ENCODE measurements at places on chromosomes 5 and 9.
A peak's percentile ranks its signal among the peaks of the same experiment; 100 is the strongest.

- DNase-seq = peak; percentile 0
These were observed 202.6 kb downstream of the ZSWIM6 start for GRCh38 chr5:61534481-61535267.

GRCh38 chr9:127495884-127496555, 44.7 kb downstream of the LRSAM1 start:
- no peak for DNase-seq

DNA sequence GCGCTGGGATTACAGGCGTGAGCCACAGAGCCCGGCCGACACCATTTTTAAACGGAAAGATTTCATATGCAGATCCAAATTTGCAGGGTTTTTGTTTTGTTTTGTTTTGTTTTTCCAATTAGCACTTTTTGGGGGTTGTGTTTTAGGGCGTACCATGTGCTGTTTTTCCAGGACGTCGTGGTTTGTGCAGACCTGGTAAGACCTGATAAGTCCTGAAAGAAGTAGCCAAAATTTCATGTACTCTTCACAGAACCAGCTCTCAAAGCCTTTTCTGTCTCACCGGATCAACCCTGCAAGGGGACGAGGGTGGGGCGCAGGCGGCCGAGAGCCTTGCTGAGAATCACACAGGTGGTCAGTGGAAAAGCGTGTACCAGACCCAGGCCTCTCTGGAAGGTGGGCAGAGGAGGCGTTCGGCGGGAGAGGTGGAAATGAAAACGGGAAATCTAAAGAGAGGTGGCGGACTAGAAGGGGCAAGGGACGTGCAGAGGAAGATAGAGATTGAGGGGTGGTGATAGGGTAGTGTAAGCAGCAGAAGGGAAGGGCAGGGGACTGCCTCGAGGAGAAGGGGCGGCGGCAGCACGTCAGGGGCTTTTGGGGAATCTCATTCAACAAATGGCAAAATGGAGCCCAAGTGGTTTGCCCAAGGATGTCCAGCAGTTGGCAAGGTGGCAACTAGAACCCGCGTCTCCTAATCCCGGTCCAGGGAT, 1.1 kb upstream of the FAF2 start:
- peak; percentile 19 for DNase-seq

DNA sequence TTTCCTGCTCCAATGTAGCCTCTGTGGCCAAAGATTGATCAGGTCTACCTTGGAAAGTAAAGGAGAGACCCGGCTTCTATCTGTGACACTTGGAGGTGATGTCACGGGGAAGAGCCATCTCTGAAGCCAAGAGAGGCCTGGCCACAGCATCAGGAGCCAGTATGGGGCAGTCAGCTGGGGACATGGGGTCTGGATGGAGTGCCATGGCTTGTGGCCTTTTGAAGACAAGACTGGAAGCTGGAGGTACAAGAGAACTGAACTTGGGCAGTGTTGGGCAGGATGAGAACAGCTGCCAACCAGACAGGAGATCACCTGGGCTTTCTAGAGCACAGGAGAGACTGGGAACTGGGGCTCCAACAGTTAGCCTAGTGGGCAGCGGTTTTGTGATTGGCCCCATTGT, 190.7 kb downstream of the TENT4A start:
- no peak for DNase-seq

DNA sequence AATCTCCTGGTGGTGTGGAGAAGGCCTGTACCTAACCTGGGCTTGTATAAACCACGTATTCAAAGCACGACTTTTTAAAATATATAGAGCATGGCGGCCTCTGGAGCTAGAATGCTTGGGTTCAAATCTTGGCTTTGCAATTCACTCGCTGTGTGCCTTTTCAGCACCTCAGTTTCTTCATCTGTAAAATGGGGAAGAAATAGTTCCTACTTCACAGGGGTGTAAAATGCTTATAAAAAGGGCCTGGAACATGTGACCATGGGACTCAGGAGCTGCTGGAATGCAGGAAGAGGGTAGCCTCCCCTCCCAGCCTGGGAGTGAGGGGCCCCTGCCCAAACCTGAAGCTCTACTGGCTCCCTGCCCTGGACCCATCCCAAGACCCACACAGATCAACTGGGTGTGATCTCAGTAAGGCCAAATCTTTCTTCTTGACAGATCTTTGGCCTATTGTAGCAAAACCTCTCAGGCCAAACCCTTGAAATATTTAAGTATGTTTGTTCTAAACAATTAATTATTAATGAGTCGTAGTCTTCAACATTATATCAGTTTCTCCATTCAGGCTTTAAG, 269.0 kb downstream of the ZSWIM6 start:
- DNase-seq = no peak

- DNase-seq = no peak
These were observed 74.0 kb upstream of the SMIM23 start for GRCh38 chr5:171711571-171711970.

DNA sequence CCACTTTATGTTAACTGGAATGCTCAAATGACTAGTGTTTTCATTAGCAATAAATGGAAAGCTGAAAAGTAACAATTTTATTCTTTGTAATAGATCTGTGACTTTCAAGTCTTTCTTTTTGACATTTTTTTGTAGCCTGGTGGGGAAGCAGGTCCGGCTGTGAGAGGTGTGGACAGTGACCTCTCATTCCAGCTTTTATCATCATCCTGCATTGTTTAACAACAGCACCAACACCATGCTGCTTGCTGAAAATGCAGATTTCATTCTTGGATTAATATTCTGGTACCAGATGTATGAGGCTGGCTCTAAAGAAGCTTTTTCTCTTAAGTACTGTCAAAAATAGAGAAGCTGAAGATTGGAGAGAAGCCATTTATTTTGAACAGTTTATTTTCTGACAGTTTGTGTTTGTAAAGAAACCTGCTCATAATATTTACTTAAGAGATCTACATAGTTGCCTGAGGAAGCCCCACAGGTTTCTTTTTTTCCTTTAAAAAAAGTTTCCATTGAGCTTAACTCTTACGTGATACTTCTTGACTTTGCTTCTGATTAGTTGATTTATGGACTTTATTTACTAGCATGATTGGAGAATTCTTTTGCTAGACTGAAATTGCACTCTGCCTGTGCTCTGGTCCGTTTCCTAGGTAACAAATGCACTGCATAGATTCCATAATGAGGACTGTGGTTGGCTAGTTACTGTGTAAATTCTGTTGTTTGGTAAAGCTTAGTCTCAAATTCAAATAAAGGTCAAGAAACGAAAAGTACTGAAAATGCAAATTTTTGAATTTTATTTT, 3.4 kb downstream of the KIAA1958 start:
- no peak for DNase-seq

- DNase-seq = no peak
These were observed 53.9 kb upstream of the HMHB1 start for GRCh38 chr5:143758015-143758414.

GRCh38 chr5:139709582-139710318, 61.6 kb downstream of the CXXC5 start:
- no peak for DNase-seq

DNA sequence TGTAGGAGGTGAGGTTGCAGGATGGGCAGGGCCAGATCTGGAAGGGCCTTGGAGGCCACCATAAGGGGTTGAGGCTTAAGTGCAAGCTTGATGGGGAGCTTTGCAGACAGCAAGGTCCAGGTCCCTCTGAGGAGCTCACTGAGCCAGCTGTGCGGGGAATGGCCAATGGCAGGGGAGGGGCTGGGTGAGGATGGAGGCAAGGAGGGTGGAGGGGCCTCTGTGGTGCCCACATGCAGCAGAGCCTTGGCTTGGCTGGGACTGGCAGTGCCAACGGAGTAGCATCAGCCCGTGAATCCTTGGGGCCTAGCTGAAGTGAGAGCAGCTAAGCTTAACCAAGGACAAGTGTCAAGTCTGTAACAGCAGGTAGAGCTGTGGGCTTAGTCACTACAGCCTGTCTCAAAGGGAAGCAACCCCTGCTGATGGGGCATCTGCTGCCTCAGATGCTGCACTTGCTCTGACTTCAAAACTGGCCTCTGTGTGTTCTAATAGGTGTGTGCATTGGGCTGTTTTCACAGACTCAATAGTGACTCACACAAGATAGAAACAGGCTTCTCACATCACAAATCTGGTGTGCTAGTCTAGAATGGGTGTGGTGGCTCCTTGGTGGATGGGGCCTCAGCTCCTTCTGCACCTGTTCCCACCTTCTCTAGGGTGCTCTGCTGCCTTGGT, 16.3 kb downstream of the GALNT12 start:
- no peak for DNase-seq

GRCh38 chr5:75611311-75612225, at the start of gene ANKDD1B:
ANKDD1B (plus strand) TSS chr5:75611453; CDS start chr5:75611635, 182 bp downstream.
- DNase-seq = no peak

DNA sequence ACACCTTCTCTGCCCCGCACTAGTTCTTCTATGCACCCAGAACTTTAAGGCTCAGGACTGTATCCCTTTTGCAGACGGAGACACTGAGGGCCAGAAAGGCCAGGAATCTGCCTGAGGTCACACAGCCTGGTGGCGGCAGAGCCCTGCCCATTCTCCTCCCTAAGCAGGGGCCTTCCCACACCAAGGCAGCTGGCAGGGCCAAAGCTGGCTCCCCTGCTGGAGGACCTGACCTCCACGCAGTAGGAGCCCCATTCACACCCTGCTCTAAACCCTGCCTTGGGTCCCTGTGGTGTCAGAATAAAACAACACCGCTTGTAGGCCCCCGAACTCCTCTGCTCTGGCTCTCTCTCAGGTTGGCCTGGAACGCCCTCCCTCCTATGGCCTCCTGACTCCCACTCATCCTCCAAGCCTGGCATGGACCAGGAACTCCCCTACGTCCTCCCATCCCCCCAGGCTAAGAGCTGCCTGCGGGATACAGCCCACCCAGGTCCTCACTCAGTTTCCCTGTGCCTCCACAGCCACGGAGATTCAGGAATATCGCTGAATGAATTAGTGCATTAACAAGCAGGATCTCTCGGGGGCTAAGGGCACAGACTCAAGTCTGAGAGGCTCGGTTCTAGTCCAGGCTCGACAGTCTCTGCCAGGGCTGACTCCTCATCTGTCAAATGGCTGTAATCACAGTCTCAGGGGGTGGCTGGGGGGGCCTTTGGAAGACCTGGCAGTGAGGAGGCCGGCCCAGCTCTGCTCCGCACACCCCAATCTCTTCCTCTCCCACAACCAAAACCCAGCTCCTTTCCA, 2.8 kb downstream of the ST6GALNAC6 start:
- no peak for DNase-seq

GRCh38 chr9:99305124-99305523, 83.0 kb downstream of the SEC61B start:
- DNase-seq = no peak

DNA sequence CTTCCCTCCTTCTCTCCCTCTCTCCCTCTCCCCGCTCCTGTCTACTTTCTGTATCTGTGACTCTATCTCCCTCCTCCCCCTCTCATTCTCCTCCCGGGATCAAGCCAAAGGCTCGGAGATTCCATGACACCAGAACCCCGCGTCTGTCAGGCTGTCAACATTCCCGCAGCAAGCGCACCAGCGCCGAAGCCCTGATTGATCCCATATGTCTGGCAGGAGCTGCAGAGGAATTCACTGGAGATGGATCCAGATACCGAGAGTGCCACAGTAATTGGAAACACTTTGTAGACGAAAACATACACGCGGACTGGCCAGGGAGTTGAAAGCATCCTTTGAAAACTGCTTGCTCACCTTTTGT, 300 bp upstream of the SVEP1 start:
- DNase-seq = no peak

DNA sequence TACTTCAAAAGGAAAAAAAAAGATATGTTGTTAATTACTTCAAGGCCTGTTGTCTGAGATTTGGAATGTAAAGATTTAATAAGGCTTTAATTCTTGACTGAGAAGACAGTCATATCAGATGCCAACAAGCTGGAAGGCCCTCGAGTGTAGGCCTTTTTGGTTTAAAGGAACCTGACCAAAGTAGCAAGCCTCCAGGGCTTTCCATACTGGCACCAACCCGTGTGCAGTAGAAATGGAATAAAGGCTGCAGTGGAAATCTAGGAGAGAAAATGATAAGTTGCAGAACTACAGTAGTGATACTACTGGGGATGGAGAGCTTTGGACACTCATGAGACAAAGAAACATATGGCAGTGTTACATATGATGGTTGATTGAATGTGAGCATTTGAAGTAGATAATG, 358.0 kb downstream of the TAF11L14 start:
- DNase-seq = no peak

DNA sequence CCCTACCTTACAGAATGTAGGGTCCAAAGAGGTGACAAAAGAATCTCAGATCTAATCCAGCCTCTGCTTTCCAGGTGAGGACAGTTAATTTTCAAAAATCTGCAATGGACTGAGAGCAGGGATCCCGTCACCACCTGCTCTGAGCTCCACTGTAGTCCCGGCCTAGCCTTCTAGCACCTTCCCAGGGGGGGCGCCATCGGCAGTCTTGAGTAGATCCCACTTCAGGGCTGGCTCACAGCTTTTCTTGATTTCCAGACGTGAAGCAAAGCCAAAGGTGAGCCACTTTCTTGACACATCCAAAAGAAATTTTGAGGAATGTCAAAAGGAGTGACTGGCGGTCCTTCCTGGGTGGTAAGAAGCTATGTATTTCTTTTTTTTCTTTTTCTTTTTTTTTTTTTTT, 114.1 kb downstream of the SYK start:
- DNase-seq = no peak

DNA sequence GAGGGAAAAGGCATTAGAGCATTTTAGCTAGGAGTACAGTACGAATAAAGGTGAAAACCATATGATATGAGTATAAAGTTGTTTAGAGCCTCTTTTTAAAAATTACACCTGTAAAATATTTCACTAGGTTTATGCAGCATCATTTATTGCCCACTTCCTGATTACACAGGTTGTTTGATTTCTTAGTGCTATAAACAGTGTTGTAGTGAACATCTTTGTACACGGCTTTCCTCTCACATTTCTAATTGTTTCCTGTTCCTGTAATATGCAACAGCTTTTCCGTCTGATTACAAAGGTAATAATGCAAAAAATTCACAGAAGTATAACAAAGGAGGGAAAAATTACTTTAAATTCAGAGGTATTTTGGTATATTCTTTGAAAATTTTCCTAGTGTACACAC, 13.0 kb downstream of the STOM start:
- no peak for DNase-seq

DNA sequence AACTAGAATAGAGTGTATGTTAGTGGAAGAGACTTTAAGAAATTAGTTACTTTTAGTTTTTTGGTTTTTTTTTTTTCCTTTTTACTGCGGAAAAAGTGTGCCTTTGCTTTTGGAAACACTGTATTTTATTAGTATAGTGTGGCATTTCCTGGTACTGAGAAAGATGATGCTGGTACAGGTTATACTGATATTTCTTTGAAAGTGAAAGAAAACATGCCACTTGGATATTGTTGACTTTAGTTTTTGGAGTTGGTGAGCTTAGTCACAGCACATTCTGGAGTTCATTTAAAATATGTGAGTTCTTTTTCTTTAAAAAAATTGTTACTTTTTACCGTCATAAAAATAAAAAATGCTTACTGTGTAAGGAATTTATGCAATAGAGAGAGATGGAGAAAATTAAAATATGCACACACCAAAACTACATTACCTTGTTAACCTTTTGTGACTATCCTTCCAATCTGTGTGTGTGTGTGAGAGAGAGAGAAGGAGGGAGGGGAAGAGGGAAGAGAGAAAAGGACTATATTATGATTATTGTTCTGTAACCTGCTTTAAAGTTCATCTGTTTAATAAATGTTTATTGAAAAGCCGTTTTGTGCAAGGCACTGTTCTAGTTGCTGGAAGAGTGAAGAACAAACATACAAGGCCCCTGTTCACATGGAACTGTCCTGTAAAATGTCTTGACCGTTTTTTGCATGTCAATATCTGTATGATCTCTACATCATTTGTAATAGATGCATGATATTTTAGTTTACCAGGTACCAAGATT, 1.9 kb downstream of the UGCG start:
- DNase-seq = no peak
